ENCODE measurements at places on chromosomes 2 and 18. TPM values are rescaled to one million over a fixed set of nuclear protein-coding genes. Genes with fewer than 3 reads are reported as not detected.

SH2D6 gene
- total RNA-seq, result 1.4 TPM

RNF144A gene
- 12.0 TPM for total RNA-seq

KCNG2 gene
- total RNA-seq, result not detected

MAPK4 gene
- total RNA-seq, result not detected

TMEFF2 gene
- 0.22 TPM for total RNA-seq

ABCG5 gene
- total RNA-seq, result not detected

EIF2AK3 gene
- total RNA-seq, result 28.2 TPM

TXNDC2 gene
- 0.22 TPM for total RNA-seq

NYAP2 gene
- total RNA-seq, result not detected

TRIM43 gene
- not detected for total RNA-seq

SPATA3 gene
- total RNA-seq, result not detected

L3MBTL4 gene
- 0.44 TPM for total RNA-seq

POTEF gene
- not detected for total RNA-seq

RAPGEF4 gene
- total RNA-seq, result 1.00 TPM

SNORC gene
- 1.2 TPM for total RNA-seq

All from uterine smooth muscle cell (primary cell).